GM12865 (cell line): ENCODE measurements at places on chromosomes 11 and 22.

GRCh38 chr11:14645985-14646900 lies 2.6 kb downstream of the PDE3B start:
- no peak for DNase-seq

GRCh38 chr11:85848006-85848405 lies 7.2 kb upstream of the CCDC83 start:
- no peak for DNase-seq

DNA sequence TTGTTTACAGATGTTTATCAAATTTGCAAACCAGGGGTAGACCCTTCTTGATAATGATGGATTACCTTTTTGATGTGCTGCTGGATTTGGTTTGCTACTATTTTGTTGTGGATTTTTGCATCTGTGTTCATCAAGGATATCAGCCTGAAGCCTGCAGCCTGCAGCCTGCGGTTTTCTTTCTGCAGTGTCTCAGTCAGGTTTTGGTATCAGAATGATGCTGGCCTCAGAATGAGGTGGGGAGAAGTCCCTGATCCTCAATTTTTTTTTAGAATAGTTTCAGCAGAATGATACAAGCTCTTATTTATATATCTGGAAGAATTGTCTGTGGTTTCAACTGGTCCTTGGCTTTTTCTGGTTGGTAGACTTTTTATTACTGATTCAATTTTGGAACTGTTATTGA lies 19.7 kb upstream of the RAB38 start:
- peak; percentile 73 for DNase-seq

- no peak for DNase-seq
These were observed 5.0 kb upstream of the MYOD1 start for GRCh38 chr11:17714356-17714854.

DNA sequence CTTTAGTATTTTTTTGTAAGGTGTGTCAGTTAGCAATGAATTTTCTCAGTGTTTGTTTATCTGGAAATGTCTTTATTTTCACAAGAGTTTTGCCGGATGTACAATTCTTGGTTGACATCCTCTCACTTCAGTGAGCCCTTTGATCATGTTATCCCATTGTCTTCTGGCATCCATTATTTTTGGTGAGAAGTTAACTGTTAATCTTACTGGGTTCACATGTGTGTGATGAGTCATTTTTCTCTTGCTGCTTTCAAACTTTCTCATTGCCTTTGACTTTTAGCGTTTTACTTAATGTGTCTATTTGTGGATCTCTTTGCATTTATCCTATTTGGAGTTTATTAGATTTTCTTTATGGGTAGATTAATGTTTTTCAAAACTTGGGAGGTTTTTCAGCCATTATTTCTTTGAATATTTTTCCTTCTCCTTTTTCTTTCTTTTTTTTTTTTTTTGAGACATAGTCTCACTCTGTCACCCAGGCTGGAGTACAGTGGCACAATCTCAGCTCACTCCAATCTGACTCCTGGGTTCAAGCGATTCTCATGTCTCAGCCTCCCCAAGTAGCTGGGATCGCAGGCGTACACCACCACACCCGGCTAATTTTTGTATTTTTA lies 100.5 kb upstream of the RRM1 start:
- no peak for DNase-seq

DNA sequence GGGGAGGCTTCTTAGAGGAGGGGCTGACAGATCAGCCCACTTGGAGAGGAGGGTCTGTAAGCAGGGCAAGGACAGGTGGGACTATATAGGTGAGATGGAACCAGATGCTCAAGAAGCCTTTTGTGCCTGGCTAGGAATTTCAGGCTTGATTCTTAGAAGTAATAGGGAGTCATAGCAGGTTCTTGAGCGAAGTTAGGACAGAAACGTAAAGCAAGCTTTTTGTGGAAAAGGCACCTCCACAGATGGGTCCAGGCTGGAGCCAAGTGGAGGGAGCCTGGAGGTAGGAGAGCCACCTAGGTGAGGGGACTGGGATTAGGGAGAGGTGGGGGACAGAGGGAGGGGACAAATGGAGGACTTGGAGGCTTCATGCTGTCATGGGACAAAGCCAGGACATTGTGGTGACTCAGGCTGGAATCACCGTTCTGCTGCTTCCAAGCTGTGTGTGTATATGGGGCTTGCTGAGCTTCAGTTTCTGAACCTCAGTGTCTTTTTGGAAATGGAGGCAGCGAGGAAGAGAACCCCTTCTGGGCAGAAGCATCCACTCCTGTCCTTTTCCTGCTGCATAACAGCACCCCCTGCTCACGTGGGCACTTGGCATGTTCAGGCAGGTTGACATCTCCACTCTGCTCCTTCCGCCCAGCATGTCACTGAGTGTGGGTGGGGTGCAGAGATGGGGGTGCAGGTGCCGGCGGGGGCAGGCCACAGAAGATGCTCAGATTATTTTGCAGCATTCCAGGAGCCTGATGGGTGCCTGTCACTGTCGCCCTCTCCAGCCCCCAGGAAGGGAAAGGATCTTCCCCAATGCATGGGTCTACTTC lies 58.0 kb downstream of the MCM5 start:
- no peak for DNase-seq

DNA sequence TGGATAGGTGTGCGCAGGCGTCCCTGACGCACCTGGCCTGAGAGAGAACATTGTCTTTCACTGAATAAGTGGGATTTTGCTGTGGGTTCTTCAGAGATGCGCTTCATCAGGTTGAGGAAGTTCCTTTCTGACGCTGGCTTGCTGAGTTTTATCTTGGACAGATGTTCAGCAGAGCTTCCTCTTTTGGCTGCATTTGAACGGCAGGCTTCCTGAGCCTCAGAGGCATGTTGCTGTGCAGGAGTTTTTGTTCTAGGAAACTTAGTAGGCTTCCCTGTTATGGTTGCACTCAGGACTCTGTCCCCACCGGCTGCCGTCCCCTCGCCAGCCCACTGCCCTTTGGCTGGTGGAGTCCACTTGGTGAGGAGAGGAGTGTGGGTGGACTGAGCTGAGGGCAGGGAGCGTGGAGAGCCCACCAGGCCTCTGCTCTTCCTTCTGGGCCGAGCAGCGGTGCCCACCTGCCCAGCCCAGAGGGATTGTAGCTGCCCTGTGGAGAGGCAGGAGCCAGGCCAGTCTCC lies 17.2 kb downstream of the FRMD8 start:
- peak; percentile 66 for DNase-seq

GRCh38 chr11:112219476-112220232 lies 6.6 kb upstream of the PTS start:
- peak; percentile 84 for DNase-seq

GRCh38 chr11:8593935-8594909 lies at the start of gene STK33:
Gene STK33, minus strand, starts transcription at chr11:8594228. Its CDS starts 119,323 bp downstream, at chr11:8474905.
- peak; percentile 82 for DNase-seq

- peak; percentile 26 for DNase-seq
These were observed 44.5 kb downstream of the FEZ1 start for GRCh38 chr11:125451400-125452124.

DNA sequence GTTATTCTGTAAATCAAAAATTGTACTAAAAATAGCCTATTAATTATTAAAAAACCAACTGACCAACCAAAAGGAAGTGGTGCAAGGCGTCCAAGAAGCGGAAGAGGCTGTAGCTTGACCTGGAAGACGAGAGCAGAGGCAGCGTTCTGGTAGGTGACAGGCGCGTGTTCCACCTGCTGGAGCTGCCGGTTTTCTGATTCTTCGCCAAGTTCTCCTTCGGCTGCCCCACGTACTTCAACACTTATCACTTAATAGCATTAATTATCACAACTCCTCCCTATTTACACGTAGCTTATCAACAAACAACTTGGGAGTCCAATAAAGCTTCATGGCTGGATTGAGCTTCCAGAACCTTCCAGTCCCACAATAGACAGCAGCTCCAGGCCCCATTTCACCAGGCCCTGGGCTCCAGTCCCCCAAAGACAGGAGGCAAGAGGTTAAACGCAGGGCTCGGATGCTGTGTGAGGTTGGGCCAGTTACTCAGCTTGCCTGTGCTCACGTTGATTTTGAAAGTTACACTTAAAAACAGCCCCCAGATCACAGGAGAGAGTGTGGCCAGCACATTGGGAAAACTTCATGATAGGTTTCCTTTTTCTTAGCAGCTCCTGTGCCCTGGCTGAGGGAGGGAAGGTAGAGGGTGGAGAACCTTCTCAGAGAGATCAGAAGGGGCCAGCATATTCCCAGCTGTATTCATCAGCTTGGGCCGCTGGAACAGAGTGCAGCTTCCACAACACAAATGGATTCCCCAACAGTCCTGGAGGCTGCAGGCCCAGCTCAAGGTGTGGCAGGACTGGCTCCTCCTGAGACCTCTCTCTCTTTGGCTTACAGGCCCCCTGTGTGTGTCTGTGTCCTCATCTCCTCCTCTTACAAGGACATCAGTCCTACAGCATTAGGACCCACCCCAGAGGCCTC lies 54.2 kb upstream of the FGF3 start:
- DNase-seq = no peak

GRCh38 chr11:35553831-35554230 lies 28.4 kb upstream of the PAMR1 start:
- DNase-seq = no peak

- DNase-seq = peak; percentile 86
These were observed 631 bp upstream of the C22orf39 start for GRCh38 chr22:19448076-19448607.

GRCh38 chr11:68412593-68413475 lies 47.7 kb upstream of the PPP6R3 start:
- DNase-seq = peak; percentile 93

DNA sequence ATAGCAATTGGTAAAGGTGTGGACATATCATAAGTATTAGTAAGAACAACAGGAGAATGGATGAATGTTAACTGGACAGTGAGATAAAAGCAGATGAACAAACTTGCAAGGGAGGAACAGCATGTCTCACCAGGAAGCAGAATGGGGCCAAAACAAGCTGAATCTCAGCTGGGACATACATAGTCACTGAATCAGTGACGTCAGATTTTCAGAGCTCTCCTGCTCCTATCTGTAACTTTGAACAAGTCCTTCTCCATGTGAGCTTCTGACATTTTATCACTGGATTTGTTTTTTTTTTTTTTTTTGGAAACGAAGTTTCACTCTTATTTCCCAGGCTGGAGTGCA lies 118.7 kb downstream of the BBOX1 start:
- no peak for DNase-seq

DNA sequence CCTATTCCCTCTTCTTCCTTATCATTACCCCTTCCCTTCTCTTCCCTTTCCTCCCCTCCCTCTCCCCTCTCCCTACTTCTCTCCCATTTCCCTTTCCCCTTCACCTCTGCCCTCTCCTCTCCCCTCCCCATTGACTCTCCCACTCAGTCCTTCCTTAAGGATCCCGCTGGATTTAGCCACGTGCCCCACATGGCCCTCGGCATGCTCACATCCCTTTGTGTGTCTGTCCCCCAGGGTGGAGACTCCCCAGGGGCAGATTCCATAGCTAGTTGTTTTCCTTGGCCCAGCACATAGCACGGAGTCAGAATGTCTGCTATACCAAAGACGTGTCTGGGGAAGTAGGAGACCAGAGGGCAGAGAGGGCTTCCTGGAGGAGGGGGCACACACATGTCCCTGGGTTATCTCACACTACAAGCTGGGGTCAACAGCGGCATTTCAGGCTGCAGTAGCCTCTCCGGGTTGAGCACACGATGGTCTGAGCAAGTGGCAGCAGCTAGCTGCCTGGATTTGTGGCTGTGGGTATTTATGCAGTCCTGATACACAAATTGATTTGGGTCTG lies 487.0 kb downstream of the TBC1D22A start:
- no peak for DNase-seq

DNA sequence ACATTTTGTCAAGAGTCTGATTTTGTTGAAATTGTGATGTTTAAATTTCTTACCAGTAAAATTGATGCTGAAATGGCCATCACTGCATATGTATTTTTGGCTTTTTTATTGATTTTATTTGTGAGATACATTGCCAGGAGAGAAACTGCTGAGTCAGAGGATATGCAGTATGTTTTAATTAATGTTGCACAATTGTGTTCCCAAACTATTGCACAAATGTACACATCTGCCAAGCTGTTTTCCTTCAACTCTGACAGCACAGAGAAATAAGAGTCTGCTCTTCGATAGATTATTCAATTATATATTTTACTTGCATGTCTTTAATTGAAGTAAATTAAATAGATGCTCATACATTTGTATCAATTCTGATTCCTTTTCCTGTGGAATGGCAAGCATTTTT lies 640.2 kb upstream of the LUZP2 start:
- no peak for DNase-seq
